ENCODE measurements at places on chromosomes 6 and 20.
A peak's percentile ranks its signal among the peaks of the same experiment; 100 is the strongest.

DNA sequence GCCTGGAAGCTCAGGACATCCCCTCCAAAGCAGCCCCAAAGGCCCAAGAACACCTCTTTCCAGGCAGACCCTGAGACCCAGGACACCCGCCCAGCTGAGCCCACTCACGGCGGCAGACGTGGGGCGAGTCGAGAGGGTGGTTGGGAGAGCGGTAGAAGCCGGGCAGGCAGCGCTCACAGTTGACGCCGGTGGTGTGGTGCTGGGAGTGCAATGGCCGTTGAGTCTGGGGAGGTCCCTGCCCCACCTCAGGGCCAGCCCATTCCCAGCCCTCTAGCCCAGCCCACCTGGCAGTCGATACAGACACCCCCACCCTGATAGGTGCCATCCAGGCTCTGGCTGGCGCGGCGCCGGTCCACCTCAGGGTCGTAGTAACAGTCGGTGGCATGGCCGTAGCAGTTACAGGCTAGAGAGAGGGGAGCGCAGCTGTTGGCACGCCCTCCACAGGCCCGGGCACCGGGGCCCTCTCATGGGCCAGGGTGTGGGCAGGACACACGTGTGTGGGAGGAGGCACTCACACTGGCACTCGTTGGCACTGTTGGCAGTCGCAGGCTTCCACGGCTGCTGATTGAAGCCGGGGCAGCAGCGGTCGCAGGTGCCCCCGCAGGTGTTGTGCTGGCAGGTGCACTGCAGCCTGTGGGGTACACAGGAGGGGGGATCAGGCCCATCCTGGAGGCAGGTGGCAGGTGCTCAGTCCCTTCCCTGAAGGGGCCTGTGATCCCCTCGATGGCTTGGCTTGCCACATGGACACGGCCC is 20.5 kb downstream of the LAMA5 start:
- DNase-seq, result no peak

GRCh38 chr20:20317621-20318364 is 50.1 kb upstream of the INSM1 start:
- no peak for DNase-seq

DNA sequence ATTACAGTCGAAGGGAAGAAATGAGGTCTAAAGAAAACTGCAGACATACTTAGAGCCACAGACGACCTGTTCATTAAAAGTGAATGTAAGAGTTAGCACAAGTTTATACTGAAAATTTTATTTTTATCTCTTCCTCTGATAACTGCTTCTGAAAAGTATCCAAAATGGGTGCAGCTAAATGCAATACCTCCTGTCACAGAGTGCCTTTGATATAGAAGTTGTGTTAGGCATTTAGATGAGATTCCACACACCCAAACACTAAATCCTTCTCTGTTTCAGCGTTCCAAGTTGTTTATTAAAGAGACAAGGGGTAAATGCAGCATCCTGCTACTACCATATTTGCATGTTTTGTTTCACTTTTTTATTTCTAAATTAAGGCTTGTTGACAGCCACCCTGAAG is 214.7 kb upstream of the TSHZ2 start:
- no peak for DNase-seq

DNA sequence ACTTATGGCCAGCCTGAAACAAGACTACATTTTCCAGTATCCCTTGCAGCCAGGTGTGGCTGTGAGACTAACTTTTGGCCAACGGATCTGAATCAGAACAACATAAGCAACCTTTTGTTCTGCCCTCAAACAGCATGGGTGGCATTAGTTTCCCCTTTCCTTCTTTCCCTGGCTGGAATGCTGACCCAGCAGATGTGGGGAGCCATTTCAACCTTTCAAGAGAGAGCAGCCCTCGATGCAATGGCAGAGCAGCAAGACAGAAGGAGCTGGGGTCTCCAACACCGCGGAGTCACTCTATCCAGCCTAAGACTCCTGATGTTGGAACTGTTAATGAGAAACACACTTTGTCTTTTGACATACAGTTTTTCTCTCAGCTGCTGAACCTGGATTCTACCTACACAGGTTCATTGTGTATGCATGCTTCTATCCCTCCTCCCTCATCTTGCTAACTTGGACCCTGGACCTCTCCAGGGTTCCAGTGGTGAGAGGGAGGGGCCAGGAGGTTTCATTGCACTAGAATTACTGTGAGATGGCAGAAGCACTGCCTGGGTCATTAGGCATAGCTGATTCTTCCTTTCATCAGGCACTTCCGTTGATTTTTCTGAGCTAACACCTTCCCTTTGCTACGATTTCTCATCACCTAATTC is 28.8 kb upstream of the DDR1 start:
- no peak for DNase-seq

- DNase-seq, result no peak
These were observed 52.2 kb downstream of the REV3L start for GRCh38 chr6:111430605-111431376.

DNA sequence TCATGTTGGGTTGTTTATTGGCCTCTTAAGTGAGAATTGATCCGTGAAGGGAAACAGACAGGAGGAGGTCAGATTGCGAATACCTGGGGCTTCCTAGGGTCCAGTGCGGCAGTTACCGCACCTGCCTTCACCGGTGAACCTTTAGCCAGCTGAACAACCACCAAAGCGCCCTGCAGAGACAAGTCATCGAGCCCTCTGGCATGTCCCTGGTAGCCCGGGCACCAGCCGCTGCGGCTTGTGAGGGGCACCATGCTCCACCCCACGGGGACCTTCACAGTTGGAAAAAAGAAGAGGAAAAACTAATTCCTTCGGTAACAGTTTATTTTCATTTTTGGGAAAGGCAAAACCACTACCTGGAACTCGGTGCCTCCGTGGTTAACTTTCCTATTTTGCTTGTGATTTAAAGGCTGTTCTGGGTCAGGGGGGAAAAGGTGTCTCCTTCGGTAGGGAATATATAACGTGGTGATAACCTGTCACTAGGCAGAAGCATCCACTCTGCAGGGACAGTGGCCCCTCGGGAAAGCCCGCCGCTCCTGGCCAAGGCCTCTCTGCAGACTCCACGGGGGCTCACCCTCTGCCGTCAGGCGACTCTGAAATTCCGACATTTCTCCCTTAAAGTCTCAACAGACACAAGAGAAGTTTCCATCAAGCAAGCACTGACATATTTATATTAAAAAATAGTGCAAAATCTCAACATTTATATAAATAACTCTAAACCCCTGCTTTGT is 30.7 kb upstream of the ZBP1 start:
- DNase-seq, result peak; percentile 5

DNA sequence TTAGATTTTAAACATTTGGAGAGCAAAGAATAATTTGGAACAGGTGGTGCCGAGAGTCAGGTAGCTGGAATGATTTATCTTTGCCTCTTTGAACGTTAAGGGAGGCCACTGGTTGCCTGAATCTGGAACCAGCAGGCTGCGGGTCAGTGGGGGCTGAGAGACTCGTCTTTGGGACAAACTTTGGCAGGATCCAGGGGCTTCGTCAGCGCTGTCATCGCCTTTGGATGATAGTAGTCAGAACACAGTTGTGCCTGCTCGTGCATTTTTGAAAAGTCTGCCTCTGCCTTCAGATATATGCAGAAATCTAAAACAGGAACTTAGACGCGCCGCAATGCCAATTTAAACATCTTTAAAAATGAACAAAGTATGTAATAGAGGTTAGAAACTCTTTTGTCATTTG is 5.0 kb downstream of the EYA2 start:
- DNase-seq, result no peak

DNA sequence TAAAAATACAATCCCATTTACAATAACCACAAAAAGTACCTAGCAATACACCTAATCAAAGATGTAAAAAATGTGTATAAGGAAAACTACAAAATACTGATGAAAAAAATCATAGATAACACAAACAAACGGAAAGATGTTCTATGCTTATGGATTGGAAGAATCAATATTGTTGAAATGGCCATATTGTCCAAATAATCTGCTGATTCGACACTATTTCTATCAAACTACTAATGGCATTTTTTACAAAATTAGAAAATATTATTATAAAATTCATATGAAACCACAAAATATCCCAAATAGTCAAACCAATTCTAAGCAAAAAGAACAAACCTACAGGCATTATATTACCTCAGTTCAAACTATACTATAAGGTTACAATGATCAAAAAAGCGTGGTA is 978.3 kb upstream of the MAP3K7 start:
- DNase-seq, result no peak

- DNase-seq, result no peak
These were observed 14.2 kb downstream of the LEMD2 start for GRCh38 chr6:33774774-33775173.

DNA sequence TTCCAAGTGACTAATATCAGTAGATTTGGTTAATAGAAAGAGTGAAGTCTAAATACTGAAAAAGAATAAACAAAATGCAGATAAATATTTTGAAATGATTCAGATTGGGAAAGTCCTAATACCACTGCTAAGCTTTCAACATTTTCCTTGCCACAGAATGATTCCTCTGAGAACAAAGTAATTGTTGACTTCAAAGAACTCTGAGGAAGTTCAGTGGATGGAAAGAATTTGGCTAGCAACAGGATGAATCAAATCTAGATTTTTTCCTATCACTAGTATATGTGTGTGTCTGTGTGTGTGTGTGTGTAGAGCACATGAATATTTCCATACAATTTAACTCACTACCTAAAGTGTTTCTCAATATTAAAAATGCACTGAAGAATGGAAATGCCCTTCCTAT is 107.9 kb upstream of the PREP start:
- no peak for DNase-seq

GRCh38 chr6:98581705-98582104 is 252.7 kb upstream of the POU3F2 start:
- no peak for DNase-seq

GRCh38 chr6:121615493-121615892 is 180.0 kb downstream of the GJA1 start:
- DNase-seq, result no peak

DNA sequence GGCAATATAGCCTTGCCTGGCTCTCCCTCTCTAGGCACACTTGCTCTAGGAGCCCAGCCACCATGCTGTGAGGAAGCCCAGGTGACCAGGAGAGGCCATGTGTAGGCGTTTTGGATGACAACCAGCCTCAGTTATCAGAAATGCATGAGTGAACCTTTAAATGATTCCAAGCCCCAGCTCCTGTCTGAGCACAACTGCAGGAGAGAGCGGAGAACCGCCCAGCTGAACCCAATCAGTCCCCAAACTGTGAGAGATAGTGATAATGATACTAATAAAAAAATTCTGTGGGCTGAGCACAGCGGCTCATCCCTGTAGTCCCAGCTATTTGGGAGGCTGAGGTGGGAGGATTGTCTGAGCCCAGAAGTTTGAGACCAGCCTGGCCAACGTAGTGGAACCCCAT is 83.8 kb upstream of the TOX2 start:
- DNase-seq, result no peak

DNA sequence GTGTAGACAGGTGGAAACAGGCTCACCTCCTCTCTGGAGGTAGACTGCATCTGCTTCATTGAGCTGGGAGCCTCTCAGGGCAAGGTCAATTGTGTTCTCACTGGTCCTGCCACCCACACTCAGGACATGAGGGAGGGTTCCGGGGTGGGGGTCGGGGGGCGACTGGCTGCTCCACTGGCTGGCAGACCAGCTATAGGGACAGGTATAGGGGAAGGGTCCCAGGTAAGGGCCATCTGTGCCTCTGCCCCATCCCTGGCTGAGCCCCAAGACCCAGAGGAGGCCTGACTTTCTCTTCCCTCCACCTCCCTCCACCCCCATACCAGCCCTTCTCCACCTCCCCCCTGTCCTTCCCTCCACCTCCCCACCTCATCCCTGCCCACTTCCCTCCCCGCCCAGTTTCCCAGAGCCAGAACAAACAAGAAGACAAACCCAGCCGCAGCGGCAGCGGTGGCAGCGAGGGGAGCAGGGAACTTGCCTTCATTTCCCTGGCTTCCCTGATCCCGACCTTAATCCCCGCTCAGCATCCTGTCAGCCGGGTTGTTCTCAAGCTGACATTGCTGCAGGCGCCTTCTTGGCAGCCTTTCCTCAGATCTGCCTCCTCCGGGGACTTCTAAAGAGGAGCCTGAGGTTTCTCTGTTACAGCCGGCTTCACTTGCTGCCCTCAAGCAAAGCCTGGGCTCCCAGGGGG is 18.3 kb upstream of the FOXP4 start:
- no peak for DNase-seq

GRCh38 chr20:4117158-4117740 is 101.9 kb upstream of the RNF24 start:
- no peak for DNase-seq

GRCh38 chr6:75673884-75674283 is 72.2 kb downstream of the SENP6 start:
- DNase-seq, result no peak

GRCh38 chr6:14270925-14271788 is 153.6 kb downstream of the CD83 start:
- DNase-seq, result no peak

DNA sequence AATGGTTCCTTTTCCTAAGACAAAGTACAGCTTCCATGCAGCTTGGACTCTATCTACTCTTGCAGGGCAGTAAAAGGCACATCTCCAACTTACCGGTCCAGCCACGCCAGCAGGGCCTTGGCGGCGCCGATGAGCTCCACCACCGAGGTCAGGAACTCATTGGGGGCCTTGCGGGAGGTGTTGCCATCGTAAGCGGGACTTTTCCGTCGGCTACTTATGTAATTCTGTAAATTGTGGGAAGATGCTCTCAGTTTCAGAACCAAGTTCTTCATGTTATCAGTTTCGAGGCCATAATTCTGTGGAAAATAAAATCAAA is 68.5 kb downstream of the CNKSR3 start:
- DNase-seq, result no peak

DNA sequence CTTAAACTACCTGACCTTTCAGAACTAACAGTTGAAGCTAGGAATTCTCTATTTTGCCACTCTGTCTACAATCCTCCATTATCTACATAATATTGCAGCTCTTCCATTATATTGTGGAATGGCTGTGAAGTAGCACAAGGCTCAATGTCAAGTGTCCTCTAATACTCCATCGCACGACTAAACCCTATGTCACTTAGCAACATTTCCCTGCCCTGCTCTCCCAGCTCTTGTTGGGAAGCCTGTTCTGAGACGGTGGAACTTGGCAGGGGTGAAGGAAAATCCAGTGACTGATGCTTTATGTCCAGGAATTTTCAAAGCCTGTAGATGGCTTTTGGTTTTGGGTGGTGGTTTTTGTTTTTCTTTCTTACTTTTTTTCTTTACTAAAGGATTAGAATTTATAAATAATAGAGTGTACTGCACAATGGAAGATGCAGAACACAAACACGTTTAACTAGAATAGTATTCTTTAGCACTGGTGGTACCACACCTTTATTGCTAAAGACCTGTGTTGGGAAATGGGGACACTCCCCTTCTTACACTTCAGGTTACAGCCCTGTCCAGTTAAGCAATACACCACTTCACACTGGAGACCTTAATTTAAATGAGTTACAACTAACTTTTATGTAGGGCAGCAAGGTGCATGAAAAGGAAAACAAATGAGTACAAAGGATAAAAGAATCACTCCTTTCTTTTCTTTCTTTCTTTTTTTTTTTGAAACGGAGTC is 20.7 kb upstream of the AMD1 start:
- no peak for DNase-seq

DNA sequence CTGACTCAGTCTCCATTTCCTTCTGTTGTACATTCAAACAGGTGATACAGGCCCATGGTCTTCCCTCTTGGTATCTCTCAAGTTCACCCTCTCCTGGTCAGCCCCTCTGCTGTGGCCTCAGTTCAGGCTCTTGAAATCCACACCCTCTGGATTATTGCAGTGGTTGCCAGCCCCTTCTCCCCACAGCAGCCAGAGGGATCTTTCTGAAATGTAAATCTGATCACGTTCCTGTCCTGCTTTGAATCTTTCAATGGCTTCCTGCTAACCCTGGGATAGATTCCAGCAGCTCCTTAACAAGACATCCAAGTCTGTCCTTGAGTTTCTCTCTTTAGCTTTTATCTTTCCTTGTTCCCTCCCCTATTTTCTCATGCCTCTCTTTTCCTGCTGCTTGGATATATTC is 22.2 kb downstream of the CHMP4B start:
- no peak for DNase-seq
